Amniotic epithelial cell (primary cell): ENCODE measurements at places on chromosomes 5 and 9.
A peak's percentile ranks its signal among the peaks of the same experiment; 100 is the strongest.

DNA sequence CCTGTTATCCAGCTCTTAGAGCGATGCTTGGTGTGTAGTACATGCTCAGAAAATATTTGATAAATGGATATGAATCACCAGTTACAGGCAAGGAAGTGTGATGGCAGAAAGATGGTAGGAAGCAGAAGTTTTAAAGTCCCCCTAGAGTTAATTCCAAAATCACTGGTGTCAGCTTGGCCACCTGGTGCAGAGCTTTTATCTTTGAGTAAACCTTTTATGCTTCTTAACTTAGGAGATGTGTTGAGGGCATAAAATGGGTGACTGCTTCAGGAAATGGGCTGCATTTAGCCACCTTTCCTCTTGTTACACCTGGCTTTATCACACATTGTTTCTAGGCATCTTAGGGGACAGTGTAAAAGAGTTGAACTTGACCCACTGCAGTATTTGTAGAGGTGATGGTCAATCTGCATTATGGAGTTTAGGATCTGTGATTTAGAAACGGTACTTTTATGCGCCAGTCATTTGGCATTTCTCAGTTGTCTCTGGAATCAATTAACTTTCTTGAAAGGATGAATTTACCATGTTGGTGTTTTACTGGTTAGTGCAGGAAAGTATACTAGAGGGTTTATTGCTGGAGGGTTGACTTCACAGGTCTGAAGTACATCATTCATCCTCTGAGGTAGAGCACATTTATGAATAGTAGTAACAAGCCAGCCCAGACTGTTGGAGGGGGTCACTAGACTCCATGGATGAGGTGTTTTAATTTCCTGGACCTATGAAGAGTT is 7.5 kb upstream of the FAM120AOS start:
- DNase-seq = no peak

- no peak for DNase-seq
Measured at GRCh38 chr5:181042036-181042713, 2.1 kb downstream of the BTNL9 start.

DNA sequence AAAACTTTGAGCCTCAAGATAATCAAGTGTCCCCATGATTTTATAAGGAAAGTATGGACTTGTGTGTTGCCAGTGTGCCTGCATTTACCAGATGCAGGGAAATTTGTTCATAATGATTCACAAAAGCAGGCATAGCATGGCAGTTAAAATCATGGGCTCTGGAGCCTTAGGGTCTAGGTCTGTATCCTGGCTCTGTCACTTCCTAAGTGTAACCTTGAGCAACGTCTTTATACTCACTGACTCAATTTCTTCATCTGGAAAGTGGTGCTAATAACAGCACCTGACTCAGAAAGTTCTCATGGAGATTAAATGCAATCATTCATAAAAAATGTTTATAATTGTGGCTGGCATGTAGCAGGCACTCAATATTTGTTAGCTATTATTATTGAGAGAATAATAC is 234.9 kb downstream of the SAXO1 start:
- DNase-seq = peak; percentile 43

- no peak for DNase-seq
Measured at GRCh38 chr5:158398360-158399201, 539.6 kb upstream of the CLINT1 start.

- DNase-seq = peak; percentile 99
Measured at GRCh38 chr5:147483961-147484707, 25.7 kb downstream of the DPYSL3 start.

- no peak for DNase-seq
Measured at GRCh38 chr9:127974769-127975261, 6.0 kb downstream of the EEIG1 start.

DNA sequence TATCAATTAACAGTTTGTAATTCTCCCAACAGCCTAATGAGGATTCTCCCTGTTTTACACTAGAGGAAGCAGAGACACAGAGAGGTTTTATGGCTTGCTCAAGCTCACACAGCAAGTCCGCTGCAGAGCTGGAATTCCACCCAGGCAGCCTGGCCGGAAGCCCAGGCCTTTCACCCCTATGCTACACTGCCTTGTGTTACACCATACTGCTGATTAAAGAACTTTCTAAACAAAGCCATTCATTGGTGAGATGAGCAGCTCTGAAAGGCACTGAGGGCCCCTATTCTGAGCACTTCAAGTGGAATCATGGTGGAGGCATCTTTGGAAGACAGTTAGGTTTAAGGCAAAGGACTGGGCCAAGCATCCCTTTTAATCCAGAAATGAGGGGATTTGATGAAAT is 14.7 kb upstream of the LARP1 start:
- peak; percentile 88 for DNase-seq

GRCh38 chr9:9045572-9045971 is 1246.0 kb upstream of the DMAC1 start:
- no peak for DNase-seq

GRCh38 chr5:156947925-156948324 is 15.1 kb downstream of the TIMD4 start:
- DNase-seq = no peak

GRCh38 chr9:2709645-2710101 is 7.6 kb upstream of the KCNV2 start:
- no peak for DNase-seq

- peak; percentile 52 for DNase-seq
Measured at GRCh38 chr5:53779541-53779981, 219.1 kb downstream of the NDUFS4 start.

- DNase-seq = peak; percentile 80
Measured at GRCh38 chr5:134436523-134437339, 25.1 kb upstream of the CDKN2AIPNL start.

DNA sequence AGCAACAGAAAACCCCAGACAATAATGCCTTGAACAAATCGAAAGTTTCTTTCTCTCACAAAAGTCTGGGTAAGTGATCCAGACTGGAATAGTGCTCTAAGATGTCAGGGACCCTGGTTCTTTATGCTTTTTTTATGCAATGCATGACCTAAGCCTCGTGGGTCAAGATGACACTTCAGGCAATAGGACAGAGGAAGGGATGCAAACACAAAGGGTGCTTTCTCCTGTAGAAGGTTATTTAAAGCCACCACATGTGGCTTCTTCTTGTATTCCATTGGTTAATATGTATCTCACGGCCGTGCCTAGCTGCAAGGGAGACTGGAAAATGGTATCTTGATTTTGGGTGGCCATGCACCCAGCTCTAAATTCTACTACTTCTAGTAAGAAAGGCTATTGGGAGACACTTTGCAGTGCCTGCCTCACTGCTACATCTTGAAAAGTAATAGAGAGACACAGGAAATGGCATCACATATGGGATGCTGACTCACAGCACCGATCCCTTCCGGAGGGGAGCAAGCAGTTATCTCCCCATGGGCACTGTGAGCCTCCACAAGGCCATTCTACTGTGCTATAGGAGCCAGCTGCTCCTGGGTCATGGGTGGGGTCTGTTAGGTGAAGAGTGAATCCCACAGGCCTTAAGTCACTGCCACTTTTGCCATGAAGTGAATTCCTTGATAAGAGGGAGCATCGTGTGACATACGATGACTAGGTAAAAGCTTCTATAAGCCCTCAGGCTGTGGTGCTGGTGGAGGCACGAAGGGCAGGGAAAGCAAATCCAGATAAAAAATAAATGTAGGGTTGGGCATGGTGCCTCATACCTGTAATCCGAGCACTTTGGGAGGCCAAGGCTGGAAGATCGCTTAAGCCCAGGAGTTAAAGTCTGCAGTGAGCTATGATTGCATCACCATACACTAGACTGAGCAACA is 32.5 kb upstream of the RAB14 start:
- DNase-seq = peak; percentile 41

DNA sequence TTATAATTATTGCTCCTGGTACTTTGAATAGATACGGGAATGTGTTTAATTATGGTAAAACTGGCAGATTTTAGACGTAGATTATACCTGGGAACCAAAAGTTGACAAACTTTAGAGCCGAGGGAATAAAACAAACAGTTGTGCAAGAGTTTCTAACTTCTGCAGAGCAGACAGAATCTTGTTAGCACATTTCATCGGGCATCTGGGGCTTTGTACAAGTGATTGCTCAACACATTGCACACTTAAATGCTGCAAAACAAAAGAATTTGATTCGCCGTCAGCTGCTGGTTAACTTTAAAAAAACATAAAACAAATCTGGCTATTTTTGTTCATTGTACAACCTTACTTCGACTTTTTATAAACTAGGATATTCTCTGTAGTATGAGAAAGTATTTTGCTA is 398.1 kb downstream of the MAN2A1 start:
- peak; percentile 85 for DNase-seq

DNA sequence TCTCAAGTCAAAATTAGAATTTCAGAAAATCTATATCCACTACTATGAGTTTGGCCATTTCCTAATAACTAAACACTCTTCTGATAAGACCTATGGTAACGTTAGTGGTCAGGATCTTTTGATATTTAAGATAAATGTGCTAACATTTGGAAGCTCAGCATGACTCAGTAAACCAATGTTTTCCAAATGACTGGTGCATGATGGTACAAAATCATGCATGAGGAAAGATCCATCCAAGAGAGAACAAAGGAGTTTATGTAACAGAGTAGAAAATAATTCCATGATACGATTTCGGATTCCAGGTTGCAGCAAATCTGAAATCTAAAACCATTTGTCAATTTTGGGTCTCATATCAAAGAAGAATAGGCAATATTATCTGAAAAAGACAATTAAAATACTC is 279.2 kb downstream of the NSG2 start:
- peak; percentile 69 for DNase-seq

DNA sequence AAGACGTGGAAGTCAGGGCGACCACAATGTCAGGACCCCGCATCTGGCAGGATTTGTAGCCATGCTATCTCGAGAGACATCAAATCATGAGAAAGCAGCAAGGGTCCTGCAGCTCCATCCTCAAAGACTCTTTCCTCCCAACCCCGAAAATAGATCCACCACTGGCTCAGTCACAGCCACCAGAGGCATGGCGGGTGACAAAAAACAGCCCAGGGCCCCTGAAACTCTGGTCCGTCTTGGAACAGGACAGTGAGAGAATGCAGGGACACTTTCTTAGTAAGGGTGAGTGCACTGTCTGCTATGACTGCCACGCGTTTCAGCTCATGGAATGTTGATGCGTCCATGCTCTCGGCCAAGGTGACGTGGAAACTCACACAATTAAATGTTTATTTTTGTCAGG is 220.9 kb downstream of the IRX2 start:
- no peak for DNase-seq

DNA sequence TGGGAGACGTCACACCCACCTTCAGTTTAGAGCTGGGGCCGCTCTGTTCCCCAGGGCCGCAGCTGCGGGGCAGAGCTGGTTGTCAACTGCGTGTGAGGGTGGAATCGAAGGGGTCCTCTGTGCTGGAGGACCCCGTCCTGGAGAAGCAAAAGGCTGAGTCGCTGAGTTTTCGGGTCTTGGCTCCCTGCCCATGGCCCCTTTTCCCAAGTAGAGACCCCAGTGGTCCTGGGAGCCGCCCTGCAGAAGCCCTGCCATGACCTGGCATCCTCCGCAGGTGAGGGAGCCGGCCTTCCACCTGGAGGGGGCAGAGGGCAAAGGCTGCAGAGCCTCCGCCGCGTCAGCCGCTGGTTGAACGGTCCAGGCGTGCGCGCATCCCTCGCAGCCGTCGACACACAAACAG is 90.4 kb upstream of the COL5A1 start:
- no peak for DNase-seq

DNA sequence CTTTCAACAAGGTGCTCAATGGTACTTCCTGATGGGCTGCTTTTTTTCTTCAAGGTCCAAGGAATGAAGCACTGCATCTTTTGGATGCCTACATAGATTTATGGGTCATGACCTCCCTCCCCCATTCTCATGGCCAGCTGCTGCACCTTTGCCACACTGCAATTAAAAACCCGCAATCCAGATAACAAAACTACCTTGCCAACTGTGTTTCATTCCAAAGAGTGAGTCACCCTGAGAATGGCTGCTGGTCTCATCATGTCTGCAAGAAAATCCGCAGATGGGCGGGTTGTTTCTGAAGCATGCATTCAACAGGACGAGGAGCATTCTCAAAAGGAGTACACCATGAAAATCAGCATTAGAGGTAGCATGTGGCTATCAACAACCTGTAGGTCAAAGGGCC is 139.8 kb downstream of the ELAVL2 start:
- no peak for DNase-seq

DNA sequence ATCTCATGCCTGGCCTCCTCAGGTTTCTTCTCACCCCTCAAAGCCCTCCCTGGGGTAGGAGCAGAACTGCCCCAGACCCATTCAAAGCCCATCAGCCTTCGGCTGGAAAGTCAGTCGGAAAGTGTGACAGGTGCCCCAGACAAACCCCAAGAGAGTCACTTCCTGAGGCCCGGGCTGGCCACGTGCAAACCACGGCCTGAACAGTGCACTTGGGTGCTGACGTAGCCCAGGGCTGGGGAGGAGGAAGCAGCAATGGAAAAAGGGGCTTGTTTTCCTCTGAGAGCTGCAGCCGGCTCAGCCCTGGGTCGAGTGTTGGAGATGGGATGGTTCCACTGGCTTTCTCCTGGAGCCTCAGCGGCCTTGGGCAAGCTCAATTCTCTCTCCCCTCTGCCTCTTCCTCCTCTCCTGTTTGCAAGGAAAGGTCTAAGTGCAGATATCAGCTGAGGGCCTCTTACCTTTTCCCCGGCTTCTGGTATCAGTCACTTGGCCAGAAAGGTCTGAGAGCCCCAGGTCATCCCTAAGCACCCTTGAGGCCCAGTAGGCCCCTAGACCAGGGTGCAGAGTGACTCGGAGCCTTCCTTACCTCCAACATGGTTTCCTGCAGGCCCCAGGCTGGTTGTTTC is 5.9 kb upstream of the EGR1 start:
- no peak for DNase-seq

DNA sequence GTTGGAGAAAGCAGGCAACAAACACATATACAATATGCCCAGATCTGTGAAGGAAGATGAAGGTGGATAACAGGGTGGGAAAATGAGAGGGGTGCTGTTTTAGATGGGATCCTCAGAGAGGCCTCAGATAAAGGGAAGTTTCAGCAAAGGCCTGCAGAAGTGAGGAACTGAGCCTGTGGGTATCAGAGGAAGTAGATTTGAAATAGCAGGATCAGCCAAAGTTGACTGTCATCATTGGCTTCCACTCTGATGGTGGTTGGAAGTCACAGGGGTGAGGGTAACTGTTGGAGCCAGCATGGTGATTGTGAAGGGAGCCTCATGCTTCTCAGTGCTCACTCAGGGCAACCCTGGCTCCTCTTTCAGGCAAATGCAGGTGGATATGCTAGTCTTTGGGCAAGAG is 607.2 kb upstream of the CLINT1 start:
- no peak for DNase-seq

DNA sequence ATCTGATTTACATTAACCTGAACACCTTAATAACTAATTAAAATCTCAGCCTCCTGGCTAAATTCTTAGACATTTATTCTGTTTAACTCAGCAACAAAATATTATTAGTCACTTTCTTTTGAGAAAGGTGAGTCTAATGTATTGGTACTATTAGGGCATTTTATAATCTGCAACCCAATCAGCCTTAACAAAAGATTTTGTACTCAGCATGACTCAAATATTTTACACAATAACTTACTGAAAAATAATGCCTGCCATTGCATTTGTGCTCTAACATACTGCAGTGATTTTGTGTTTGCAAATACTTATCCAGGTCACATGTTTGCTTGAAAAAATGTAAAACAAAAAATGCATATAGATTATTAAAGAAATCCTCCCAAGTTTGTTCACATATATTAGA is 1129.9 kb downstream of the TAF11L14 start:
- DNase-seq = no peak

GRCh38 chr9:32823551-32823950 is 40.2 kb downstream of the TMEM215 start:
- no peak for DNase-seq
